ENCODE measurements at places on chromosomes 3 and 15. TPM values are rescaled to one million over a fixed set of nuclear protein-coding genes. Genes with fewer than 3 reads are reported as not detected.

Gene ZBED2
- 1.4 TPM for total RNA-seq

Gene FOXB1
- total RNA-seq, result not detected

Gene CHRNA5
- total RNA-seq, result not detected

Gene CSPG4
- total RNA-seq, result 258 TPM

Gene PARP15
- not detected for total RNA-seq

Gene ELL3
- 39.5 TPM for total RNA-seq

Gene NPHP3
- total RNA-seq, result 11.9 TPM

Gene PLCL2
- 2.9 TPM for total RNA-seq

Gene ASB14
- total RNA-seq, result not detected

Gene STRIT1
- not detected for total RNA-seq

All from ascending aorta (tissue), 2 donors.